ENCODE measurements at places on chromosomes 3 and 15. TPM values are rescaled to one million over a fixed set of nuclear protein-coding genes. Genes with fewer than 3 reads are reported as not detected.

DNA sequence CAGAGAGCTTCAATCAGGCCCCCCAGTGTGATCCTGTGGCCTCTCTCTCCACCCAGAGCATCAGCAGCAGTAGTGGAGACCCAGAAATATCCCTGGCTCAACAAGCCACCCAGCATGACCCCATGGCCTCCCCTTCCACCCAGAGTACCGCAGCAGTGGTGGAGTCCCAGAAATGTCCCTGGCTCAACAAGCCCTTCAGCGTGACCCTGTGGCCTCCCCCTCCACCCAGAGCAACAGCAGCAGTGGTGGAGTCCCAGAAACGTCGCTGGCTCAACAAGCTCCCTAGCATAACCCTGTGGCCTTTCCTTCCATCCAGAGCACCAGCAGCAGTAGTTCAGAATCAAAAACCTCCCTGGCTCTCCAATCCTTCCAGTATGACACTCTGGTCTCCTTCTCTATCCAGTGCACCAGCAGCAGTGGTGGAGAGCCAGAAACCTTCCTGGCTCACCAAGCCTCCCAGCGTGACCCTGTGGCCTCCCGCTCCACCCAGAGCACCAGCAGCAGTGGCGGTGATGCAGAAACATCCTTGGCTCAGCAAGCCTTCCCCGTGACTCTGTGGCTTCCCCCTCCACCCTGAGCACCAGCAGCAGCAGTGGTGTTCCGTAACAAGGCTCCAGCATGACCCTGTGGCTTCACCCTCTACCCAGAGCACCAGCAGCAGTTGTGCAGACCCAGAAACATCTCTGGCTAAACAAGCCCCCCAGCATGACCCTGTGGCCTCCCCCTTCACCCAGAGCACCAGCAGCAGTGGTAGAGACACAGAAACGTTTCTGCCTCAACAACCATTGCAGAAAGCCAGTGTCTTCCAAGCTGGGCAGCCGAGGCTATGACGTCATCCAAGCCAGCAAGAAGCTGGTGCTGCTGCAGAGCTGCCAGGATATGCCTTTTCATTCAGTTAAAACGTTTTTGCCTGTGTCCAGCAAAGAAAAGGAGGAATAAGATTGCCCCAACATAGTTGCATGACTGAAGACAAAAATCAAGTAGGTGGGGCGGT is 61.3 kb upstream of the TAMM41 start:
- DNase-seq: no peak

SKOR1 gene
- 0.43 TPM for total RNA-seq

DNA sequence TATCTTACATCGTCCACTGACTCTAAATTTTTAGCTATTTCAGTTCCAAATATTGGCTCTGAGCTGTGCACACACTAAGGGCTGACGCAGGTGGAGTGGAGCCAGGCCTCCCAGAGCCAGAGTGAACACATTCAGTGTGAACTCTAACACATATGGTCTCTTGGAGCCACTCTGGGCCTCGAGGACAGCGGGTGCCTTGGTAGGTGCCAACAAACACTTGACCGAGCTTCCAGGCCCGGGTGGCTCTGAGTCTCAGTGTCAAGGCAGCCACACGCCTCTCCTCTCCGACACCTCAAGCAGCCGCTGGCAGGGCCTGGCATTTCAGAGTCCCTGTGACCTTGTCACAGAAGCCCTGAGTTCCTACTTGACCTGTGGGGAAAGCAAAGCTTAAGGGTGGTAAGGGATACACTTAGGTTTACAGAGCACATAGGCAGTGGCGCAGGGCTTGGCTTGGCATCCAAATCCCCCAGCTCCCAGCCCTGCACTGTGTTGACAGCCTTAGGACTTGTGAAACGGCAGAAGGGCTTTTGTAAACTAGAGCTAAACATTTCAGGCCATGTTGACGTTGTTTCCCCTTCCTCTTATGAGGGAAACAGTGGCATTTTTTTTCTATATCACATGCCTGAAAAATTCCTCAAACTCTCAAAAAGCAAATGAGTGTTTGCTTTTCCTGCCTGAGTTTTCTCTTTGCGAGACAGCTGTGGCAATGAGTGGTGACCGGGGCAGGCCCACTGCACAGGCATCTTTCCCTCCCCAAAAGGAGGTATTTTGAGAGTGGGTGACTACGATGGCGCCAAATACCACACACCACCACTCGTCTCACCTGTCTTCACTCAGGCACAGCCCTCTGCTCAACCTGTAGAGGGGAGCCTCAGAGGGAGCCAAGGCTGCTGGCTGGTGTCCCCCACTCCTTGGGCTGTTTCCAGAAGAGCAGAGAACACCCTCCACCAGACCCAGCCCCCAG is 60.8 kb downstream of the DAPK2 start:
- peak; percentile 30 for DNase-seq

DNA sequence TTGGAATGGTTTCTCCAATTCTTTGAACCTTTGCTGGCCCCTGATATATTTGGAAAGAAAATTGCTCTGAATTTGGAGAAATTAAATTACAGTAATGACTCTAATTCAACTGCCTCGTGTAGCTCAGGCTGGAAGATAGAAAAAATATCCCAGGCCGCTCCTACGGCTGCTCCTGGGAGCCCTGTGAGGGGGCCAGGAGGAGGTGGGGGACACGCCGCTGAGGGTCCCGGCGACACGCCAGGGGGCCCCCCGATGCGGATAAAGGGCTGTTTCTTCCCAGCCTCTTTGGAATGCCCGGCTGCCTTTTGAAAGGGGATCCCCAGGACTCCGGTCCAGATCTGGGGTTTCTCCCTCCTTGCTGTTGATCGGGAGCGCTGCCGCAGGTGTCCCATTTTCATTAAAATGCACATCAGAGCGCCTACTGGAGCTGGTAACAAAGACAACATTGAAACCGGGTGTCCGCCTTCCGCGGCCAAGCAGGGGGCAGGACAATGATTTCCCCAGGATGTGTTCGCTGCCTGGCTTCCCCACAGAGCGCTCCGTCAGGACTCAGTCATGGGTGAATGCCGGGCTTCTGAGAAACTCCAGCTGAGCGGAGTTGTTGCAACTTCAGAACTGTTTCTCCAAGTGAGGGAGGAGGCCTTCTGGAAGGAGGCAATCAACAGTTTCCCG is 200.1 kb upstream of the KBTBD8 start:
- DNase-seq: peak; percentile 37

PIK3R4 gene
- 27.7 TPM for total RNA-seq

GRCh38 chr15:73777741-73778140 is 24.6 kb upstream of the INSYN1 start:
- no peak for DNase-seq

DNA sequence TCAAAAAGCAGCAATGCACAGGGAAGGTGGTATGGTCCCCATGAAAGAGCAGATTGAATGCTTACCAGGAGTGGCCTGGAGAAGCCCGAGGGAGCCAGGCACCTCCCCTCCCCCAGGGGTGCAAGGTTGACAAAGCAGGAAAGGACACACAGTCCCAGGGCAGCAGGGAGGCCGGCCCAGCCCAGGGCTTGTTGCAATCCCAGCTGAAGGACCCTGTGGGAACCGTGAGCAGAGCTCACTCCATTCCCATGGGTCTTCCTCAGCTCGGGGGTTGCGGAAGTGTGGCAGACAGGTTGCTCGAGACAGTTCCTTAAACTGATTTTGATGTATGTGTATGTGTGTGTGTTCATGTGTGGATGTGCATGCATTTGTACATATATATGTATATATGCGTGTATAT is 15.8 kb downstream of the UROC1 start:
- no peak for DNase-seq

TPRG1 gene
- 3.9 TPM for total RNA-seq

Measured in mucosa of gallbladder (tissue), 1 donor.